RWPE1 (cell line): ENCODE measurements at places on chromosomes 11 and 22.

- DNase-seq = no peak
These were observed 75.1 kb upstream of the NUP50 start for GRCh38 chr22:45088576-45088975.

GRCh38 chr11:112132737-112133136 is 31.2 kb downstream of the IL18 start:
- no peak for DNase-seq

- DNase-seq = no peak
These were observed 15.0 kb downstream of the DENND5A start for GRCh38 chr11:9250139-9250582.

DNA sequence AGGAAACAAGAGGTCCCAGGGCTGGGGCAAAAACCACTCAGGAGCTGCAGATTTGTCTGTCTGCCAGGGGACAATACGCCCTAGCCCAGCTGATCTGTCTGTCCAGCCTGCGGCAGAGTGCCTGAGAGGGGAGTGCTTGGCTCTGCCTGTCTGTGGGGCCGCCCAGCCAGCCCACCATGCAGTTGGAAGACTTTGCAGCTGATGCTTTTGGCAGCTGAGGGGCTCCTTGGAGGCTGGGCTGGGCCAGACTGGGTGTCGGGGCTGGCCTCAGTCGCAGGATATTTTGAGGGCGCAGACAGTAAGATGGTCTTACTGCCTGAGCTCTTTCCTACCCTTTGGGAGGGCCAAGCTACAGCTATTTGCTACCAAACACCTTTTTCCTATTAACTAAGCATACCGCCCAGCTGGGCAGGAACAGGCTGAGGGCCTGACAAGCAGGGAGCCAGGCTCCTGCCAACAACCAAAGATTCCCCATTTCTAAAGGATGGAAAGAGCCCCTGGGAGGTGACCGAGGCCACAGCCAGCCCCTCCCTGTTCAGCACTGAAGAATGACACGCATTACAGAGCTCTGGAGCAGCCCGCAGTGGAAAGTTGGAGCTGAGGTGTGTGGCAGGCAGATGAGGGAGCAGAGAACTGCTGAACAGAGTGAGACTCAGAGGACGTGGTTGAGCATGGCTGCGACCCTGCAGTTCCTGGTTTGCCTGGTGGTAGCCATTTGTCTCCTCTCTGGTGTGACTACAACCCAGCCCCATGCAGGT is at the start of gene FAM180B:
TSS of gene FAM180B (plus strand) at position 581 of the 758 bp plus-strand sequence. CDS start at position 672, 91 bp downstream.
- no peak for DNase-seq

GRCh38 chr22:46060292-46061123 is 83.5 kb upstream of the WNT7B start:
- no peak for DNase-seq
